ENCODE measurements at places on chromosomes 16 and 17.

- DNase-seq = no peak
These were observed 59.2 kb downstream of the TEX14 start for GRCh38 chr17:58632324-58633314.

DNA sequence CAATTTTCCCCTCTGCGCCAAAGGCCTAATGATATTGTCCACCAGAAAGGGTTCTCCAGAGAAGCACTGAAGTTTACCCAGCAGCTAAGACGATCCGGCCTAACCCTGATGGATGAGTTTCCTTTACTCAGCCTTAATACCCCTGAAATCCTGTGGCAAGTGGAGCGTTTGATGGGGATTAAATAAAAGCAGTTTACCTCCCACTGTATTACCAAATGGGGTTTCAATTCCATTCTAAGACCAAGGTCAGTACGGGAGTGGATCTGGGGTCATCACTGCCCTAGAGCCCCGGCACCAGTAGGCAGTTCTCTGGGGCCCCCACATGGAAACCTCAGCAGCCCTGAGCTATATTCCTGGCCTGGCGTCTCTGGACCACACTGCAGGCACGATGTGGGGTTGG, 97.1 kb upstream of the NOL11 start:
- peak; percentile 93 for DNase-seq

DNA sequence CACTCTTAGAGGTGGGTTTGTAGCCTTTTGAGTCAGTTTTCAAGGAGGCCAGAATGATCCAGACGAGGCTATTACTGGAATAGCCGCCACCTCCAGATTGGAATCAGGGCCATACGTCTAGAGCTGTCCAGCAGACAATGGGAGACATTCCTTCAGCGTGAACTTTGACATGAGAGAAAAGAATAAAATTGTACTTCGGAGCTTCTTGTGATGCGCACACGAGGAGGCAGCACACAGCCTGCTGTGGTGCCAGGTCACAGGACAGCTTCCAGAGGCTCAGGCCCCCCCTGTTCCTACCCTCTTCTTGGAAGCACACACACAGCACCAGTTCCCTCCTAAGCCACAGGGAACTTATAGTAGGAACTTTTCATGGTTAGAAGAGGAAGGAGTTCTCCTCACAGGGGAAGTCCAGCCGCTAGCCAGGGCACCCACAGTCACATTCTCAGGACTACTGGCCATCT, 81.0 kb downstream of the VPS53 start:
- DNase-seq = no peak

GRCh38 chr17:34717092-34717491, 137.7 kb downstream of the TMEM132E start:
- no peak for DNase-seq

DNA sequence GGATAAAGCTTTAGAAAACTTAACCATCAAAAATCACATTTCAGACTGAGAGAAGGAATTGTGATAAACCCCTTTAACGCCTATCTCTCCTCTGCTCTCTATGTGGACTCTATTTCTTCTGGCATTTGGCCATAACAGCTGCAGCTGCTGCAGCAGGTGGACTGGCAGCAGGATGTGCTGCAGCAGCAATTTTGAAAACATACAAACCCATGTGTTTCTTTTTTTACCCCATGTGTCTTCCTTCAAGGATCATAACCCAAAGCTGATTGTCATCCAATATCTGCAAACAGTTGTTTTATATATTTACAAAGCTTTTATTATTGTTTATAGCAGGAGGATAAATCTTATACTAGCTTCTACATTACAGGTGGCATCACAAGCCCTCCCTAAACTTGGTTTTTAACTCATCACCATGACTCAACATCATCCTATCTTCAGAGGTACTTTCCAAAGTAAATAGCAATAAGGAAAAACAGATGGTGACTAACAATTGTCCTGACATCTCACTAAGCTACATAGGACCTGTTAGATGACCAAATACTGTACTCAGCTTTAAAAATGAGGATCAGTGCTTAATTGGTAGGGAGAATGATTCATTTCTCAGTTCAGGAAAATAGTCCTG, 14.5 kb upstream of the KRTAP9-2 start:
- no peak for DNase-seq

DNA sequence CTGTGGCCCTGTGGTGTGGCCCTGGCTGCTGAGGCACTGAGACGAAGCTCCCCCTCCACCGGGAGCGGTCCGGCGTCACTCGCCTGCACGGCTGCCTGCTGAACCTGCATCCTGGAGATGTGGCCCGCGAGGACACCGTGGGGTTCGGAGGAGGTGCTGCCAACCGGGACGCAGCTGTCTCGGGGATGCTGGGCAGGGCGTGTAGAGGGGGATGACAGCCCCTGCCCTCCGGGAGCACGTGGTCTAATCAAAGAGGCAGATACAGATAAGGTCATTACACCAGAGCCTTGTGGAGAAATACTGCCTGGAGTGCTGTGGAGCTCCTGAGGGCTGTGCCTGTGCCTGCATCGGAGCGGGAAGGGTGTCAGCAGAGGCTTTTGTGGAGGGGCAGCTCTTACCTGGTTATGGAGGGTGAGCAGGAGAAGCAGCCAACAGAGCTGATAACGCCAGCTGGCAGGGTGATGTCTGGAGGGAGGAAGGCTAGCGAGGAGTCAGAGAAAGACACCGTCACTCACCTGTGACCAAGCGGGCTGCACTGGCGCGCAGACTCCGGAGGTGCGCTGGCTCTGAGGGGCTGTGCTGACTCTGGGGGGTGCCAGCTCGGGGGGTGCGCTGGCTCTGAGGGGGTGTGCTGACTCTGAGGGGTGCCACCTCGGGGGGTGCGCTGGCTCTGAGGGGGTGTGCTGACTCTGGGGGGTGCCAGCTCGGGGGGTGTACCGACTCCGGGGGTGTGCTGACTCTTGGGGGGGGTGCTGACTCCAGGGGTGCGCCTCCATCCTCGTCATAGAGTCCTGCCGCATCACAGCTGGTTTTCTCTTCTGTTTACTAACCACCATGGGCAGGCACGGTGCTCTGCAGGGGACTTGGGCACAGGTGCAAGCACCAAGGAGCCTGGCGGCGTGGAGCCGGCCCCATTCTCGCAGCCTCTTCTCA, 104.7 kb upstream of the CHMP6 start:
- no peak for DNase-seq

- peak; percentile 75 for DNase-seq
These were observed 7.7 kb upstream of the NPIPB2 start for GRCh38 chr16:11949527-11949926.

GRCh38 chr17:50939795-50940684, 73.9 kb upstream of the TOB1 start:
- no peak for DNase-seq

DNA sequence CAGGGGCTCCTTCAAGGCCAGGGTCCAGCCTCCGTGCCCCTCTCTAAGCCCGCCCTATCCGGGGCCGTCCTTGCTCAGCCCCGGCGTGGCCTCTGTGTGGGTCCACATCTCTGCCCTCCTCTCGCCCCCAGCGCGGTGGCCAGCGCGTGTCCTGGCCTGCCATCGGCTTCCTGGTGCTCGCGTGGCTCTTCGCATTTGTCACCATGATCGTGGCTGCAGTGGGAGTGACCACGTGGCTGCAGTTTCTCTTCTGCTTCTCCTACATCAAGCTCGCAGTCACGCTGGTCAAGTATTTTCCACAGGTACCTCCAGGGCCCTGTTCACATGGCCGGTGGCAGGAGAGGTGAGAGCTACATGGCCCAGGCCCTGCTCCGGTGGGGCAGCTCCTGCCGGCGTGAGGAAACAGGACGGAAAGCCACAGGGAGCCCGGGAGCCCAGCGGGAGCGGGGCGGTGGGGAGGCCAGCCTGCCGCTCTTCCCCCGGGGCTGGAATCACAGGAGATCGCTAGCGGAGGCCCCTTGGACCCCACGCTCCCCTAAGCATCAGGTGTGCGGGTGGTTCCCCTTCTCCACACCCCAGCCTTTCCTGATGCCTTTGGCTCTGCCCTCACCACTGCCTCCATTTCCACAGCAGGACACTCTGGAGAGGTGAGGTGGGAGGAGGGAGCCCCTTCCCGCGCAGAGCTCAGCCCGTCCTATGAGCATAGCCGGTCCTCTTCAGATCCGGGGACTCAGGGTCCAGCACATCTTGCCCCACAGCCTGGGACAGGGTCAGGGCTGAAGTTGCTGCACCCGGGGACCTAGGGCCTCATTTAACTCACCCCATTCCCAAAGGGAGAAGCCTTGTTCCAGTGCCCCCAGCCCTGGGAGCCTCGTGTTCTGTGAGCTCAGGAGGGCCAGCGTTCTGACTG, 10.2 kb downstream of the TAX1BP3 start:
- no peak for DNase-seq

DNA sequence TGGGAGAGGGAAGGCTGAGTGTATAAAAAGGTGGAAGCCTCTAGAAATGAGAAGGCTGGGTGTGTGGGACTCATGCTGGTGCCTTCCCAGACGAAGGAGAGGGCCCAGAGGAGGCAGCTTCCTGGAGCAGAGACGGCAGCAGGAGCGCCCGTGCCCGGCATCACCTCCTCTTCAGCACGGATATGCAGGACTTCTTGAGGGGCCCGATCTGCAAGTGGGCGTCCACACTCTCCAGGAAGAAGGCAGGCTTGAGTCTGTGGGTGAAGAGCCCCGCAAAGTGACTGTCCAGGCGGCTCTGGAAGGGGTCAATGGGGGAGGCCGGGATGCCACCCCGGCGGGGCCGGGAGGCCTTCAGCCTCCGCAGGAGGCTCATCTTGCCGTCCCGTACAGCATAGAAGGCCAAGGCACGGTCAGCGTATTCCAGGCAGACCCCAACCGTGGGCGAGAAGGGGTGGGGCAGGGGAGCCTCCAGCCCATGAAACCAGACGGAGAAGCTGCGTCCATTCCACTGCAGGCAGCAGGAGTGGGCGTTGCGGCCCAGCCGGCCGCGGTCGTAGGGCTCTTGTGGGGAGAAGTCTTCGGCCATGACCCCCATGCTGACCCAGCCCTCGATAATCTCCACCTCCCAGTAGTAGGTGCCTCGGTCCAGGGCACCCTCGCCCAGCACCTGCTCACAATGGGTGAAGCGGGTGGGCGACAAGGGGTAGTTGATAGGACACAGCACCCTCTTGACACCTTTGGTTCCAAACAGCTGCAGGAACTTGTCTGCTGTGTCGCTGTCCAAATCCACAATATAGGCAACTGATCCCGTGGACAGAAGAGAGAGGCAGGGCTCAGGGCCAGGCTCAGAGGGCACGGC, 3.8 kb downstream of the TRIM47 start:
- DNase-seq = no peak

DNA sequence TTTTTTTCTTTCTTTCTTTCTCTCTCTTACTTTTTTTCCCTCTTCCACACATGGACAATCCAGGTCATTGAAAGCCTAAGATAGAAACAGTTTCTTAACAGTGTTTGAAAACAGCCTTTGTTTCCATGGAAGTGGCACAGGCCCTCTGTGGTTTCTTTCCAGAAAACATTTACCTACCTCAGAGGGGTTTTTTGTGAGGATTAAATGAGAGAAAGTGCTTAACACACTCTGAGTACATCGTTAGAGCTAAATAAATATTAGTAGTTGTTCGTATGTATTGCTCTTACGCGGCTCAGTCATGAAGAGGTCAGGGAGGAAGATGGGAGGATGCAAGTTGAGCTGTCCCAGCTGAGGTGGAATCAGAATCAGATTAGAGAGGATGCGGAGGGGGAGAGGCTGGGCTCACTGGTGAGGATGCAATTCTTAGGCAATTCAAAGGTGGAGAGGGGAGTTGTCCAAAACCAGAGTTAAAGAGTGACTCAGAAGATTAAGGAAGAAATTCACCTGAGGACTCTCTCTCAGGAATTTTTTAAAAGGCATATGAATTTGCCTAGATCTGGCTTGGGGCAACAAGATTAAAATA, 345.4 kb downstream of the PMP22 start:
- DNase-seq = no peak

- no peak for DNase-seq
These were observed 17.6 kb downstream of the EPOP start for GRCh38 chr17:38656959-38657823.

- DNase-seq = no peak
These were observed 152.6 kb upstream of the CACNG5 start for GRCh38 chr17:66682283-66682682.

GRCh38 chr17:29383686-29384085, 6.5 kb upstream of the TAOK1 start:
- DNase-seq = no peak

DNA sequence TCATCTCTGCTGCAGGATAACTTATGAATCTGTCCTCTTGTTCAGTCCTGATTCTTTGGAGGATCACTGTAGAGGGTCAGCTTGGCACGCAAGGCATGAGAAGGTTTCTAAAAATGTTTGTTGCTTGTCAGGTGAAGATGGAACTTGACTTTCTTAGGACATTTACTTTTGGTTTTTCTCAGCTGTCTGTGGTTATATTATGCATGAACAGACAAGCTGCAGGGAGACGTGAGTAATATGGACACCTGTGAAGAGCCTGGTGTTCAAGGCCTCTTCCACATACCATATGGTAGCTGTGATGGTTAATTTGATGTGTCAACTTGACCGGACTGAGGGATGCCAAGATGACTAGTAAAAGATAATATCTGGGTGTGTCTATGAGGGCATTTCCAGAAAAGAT, 270.2 kb upstream of the CPHXL start:
- DNase-seq = no peak

DNA sequence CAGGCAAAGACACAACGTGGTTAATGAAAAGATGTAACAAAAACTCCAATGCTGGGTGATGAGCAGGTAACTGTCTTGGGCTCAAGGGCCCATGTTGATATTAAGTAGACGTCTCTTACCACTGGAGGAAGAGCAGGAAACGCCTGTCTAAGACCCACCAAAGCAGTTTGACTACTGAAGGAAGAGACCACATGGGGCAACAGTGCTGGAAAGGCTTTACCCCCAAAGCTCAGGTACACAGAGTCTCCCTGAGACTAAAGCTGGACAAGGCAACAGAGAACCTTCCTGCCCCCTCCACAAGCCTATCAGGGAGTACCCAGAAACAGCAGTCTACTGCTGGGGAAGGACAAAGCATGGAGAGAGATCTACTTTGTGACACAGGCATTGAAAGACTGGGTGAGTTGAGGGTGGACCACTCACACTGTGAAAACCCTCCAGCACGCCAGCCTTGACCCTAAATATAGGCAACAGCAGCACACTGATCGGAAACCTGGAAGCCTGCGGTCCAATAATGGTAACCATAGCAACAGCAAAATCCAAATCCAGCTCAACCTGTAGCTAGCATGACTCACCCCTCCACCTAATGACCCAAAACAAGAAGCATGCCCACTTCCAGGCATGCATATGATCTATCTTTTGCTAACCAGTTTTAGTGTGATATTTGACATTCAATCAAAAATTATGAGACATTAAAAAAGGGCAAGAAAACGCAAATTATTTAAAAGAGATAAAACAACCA, 270.5 kb upstream of the SDK2 start:
- no peak for DNase-seq

- DNase-seq = no peak
These were observed 48.7 kb downstream of the GPRC5B start for GRCh38 chr16:19835968-19836421.

DNA sequence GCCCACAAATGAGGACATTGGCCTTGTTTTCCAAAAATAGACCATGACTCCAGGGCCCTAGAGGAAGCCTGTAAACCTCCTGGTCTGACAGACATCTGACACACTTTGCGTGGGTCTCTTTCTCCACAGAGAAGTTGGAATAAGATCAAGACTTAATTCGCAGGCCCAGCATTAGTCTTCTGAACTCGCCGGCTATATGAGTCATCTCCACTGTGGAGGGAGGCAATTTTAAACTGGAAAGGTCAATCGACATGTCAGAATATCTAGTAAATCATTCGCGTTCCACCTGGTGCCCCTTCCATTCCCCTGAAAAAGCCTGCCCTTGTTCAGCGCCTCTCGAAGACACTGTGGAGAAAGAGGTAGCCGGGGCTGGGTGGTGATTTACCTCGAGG, 140.1 kb downstream of the CLEC16A start:
- DNase-seq = no peak
